ENCODE measurements at places on chromosomes 5 and 9.

- H3K36me3 ChIP-seq: no peaks in the 10 kb centered on the region
- H3K4me1 ChIP-seq: no peaks in the 10 kb centered on the region
- H3K4me3 ChIP-seq: no peak overlapping the region
- no peak overlapping the region for H3K27ac ChIP-seq
- no peak for DNase-seq
Observed at GRCh38 chr9:19162956-19163355, 35.7 kb upstream of the PLIN2 start.

DNA sequence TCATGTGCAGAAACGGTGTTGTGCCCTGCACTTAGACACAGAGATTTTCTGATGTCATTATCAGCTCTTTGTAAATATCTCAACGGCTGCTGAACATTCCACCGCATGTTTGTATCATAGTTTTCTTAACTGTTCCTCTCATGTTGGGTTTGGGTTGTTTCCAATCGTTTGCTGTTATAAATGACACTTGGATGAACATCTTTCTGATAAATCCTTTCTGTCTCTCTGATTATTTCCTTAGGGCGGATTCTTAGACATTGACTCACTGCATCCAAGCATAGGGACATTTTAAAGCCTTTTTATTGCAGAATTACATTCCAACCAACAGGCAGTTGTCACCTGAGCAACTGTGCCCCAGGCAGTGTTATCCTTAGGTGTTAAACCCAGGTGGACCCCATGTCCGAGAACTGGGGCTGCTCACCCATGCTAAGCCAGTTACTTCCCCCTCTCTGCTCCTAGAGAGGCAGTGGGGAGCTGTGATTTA, 28.5 kb downstream of the COL5A1 start:
- H3K27ac ChIP-seq: no peak overlapping the region
- H3K27me3 ChIP-seq: no peaks in the 10 kb centered on the region
- no peaks in the 10 kb centered on the region for H3K36me3 ChIP-seq
- no peak overlapping the region for H3K4me3 ChIP-seq
- H3K4me1 ChIP-seq: no peaks in the 10 kb centered on the region
- DNase-seq: no peak

DNA sequence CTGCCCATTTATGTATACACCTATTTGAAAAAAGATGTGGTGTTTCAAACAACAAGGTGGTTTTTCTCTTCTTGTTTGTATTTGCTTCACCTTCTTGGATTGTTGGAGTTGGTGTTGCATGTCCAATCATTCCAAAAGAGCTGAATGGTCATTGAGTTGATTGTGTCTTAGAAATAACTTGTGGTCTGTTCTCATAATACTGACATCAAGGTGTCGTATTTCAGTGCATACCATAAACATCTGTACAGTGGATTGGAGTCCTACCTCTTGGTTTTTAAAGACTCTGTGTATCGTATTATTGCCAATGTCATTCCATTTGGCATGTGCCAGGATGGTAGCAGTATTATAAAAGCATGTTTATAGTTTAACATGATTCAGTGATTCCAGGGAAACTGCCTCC, 73.2 kb downstream of the TRIO start:
- no peaks in the 10 kb centered on the region for H3K36me3 ChIP-seq
- DNase-seq: no peak

DNA sequence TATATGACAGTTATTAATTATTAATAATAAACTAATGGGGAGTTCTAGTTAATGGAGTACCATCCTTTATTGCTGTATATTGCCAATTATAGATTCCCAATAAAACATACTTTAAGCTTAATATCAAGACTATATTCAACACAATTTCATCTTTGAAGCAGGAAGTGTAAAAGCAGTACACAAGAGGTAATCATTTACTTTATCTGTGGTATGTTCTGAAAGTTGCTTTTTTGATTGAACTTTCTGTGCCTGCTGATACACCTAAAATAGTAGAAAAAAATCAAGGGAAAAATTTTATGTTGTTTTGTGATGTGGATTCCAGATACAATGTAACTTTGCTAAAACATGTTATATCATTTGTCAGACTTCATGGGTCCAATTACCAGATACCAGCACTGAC, 58.0 kb downstream of the ACO1 start:
- H3K4me3 ChIP-seq: no peak overlapping the region
- H3K4me1 ChIP-seq: no peaks in the 10 kb centered on the region
- H3K27ac ChIP-seq: no peak overlapping the region
- H3K36me3 ChIP-seq: no peaks in the 10 kb centered on the region
- no peaks in the 10 kb centered on the region for H3K27me3 ChIP-seq
